DMS 273 treated with DMSO at 0.1 percent for 48 hours (cell line): ENCODE measurements at places on chromosomes 4 and X.
A peak's percentile ranks its signal among the peaks of the same experiment; 100 is the strongest.

DNA sequence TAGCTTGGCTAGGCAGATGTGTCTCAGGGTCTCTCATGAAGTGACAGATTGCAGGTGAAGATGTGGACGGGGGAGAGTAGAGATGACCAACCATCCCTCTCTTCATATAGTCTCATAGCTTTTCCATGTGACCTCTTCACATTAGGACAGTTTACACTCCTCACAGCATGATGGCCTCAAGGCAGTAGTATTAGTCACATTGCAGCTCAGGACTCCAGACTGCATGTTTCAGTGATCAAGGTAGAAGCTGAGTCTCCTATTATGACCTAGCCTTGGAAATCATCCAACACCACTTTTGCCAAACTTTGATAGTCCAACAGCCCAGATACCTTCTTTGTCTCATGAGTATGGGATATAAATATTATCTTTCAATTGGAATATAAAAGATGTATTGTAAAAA is 147.7 kb downstream of the GASK1B start:
- DNase-seq, result no peak

- no peak for DNase-seq
Observed at GRCh38 chr4:16729336-16729735, 169.1 kb downstream of the LDB2 start.

DNA sequence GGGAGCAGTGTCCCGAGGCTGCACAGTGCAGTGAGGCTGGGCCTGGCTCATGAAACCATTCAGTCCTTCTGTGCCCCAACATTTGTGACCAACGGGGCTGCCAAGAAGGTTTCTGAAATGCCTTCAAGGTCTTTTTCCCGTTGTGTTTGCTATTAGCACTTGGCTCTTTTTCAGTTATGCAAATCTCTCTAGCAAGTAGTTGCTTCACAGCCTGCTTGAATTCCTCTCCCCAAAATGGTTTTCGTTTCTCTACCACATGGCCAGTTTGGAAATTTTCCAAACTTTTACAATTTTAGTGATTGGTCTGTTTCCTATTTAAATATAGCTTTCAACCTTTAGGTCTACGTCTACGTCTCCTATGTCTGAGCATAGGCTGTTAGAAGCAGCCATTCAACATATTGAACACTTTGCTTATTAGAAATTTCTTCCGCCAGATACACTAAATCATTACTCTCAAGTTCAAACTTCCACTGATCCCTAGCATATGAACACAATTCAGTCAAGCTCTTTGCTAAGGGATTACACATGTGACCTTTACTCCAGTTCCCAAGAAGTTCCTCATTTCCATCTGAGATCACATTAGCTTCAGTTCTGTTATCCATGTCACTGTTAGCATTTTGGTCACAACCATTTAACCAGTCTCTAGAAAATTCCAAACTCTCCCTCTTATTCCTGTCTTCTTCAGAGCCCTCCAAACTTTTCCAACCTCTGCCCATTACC is 901.8 kb downstream of the GLUD2 start:
- no peak for DNase-seq

GRCh38 chr4:88456670-88457306 is at the start of gene HERC5:
Gene HERC5, plus strand, starts transcription at chr4:88457119. Its CDS starts 151 bp downstream, at chr4:88457270.
- peak; percentile 66 for DNase-seq

GRCh38 chr4:24471486-24472160 is 112.7 kb downstream of the DHX15 start:
- no peak for DNase-seq

DNA sequence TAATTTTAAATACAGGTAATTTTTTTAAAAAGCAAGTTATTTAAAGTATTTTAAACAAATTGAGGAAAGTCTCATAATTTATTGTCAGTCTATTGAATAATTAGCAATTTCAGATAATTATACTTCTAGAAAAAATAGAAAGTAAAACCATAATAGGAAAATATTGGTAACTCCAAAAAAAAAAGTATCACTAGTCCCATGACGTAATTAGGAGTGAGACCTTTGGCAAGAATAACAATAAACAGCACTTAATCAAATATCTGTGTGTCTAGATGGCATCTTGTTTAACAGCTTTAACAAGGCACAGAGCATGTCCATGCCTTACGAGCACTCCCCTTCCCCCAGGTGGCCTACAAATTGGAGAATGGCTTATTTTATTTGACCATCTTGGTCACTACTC is 1683.6 kb upstream of the AGA start:
- DNase-seq, result no peak

GRCh38 chrX:10569946-10570345 is 50.4 kb downstream of the MID1 start:
- no peak for DNase-seq

DNA sequence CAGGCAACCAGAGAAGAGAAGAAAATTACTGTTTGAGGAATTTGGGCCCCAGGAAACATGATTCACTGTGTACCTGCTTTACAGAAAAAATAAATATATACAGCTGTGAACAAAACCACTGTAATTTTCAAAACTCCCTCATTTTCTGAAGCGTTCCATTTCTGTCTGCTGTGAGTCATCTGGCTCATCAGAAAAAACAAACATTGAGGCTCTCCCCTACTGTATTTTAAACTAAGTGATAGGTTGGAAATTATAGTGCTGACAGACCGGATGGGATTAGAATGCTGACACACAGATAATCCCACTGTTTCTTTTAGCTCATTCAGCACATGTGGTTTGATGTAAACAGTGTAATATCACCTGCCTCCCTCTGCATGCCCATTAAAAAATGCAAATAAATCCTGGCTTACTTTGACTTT is 847.0 kb downstream of the TRIML1 start:
- no peak for DNase-seq

DNA sequence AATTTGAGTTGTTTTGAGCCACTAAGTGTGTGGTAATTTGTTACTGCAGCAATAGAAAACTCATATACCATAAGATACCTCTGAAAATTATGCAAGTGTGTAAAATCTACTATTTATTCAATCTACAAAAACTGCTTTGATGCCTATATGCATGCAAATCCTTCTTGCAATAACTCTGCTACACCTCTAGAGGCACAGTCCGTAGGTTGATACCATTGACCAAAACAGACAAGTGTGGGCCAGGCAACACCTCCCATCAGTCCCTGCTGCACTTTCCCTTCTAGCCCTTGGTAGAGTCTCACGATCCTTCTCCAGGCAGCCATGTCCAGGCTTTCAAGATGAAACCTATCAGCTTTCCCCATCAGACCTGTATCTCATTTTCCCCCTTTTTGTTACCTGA is 48.8 kb upstream of the FAM9A start:
- no peak for DNase-seq

- DNase-seq, result no peak
Observed at GRCh38 chr4:123784626-123785025, 388.0 kb downstream of the SPRY1 start.

DNA sequence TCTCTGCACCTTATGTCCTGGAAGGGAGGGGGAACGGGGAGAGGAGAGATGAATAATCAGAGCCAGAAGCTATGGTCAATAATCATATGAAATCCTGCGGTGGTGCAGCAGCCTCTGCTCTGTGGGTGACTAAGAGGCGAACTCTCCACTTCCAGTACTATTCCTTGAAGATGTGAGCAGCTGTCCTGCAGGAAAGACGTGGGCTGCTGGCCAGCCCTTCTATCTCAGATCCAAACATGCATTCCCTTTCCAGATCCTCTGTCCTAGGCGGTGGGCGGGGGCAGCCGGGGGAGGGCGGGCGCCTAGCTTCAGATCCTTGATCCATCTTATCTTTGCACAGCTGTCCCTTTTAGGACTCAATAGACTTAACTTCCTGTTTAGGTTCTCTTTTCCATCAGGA is 34.5 kb downstream of the SPINK2 start:
- DNase-seq, result peak; percentile 29

DNA sequence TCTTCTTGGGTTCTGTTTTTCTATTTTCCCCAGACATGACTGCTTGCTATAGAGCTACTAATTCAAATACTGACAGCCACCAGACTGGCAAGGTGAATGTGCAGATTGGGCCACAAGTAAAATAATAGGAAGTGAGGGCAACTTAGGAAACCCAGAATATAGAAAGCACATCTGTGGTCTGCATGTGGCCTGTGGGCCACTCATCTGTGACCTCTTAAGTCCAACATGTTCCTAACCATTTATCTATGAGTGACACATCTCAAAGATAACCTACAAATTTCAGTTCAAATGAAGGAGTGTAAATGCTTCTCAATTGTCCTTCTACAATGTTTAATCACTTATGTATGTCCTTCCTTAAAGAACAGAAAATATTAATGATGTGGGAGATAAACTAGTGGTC is 128.9 kb downstream of the REELD1 start:
- no peak for DNase-seq

DNA sequence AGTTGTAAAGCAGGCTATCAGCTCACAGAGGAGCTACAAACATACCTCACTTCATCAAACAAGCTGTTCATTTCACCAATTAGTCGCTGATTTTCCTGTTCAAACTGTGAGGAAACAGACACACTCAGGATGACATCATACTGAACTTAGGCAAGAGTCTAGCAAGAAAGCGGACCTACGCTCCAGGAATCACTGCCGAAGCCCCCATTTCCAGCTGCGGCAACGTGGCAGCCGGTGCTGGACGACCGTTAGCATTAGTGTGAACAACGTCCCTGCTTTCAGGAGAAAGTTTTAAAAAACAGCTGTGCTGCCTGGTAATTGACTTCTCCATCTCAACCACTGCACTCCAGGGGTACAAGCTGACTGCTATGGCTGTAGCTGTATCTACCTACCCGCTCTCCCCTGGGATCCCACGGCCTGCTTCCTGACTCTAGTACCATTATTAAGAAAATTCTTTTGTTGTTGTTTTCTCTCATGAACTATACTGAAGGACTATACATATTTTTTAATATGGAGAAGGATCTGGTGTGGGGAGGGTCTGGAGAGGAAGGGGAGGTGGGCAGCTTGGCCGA is 38.3 kb downstream of the NSG1 start:
- no peak for DNase-seq

DNA sequence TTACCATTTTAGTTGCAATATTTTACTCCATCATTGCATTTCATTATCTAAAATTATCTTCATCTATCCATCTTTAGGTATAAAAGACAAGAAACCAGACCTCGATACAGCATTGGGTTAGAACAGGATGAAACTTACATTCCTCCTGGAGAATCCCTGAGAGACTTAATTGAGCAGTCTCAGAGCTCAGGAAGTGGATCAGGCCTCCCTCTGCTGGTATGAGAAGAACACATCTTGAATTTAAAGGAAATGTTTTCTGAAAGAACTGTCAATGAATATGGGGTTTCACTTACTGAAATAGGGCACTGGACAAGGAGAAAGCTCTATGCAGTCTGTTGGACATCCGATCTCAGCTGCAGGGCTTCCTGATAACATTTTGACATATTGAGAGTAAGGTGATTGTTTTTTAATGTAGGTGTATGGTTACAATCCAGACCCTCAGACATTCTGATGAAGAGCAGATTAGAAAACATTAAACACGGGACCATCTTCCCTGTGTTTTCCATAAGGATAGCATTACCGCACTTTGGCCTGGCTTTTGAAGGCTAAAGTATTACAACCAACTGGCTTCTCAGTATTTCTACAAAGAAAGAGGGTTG is 367.2 kb downstream of the BMPR1B start:
- DNase-seq, result peak; percentile 0

DNA sequence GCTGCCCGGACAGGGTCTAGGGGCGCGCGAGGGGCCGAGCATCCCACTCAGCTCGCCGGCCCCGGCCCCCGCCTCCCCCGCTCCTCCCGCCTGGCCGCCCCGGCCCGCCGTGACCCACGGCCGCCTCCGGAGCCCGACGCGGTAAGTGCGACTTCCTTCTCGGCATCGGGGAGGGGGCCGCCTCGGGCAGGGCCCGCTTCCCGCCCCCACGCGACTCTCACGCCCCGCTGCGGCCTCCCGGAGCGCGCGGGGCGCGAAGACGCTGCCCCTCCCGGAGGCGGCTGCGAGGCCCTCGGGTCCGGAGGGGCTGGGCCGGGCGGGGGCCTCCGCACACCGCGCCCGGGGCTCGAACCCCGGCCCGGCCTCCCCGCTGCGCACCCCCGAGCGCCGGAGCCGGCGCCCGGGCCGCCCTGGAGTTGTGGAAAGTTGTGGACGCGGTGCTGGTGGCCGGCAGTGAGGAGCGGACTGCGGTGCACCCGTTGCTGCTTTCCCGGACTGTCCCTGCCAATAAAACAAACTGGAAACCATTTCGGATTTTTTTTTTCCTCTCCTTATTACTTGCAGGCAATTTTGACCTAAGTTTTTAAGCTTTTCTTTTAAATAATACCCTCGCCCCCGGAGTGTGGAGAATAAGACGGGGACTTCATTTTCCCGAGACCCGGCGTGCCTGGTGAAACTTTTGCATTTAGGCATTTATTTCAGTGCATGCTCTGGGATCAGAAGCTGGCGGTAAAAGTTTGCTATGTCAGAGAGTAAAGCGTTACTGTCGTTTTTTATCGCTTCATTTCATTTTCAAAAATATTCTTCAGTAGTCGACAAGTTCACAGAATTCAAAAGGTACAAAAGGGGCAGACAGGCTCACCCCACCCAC is 13.0 kb upstream of the TMEM156 start:
- no peak for DNase-seq

DNA sequence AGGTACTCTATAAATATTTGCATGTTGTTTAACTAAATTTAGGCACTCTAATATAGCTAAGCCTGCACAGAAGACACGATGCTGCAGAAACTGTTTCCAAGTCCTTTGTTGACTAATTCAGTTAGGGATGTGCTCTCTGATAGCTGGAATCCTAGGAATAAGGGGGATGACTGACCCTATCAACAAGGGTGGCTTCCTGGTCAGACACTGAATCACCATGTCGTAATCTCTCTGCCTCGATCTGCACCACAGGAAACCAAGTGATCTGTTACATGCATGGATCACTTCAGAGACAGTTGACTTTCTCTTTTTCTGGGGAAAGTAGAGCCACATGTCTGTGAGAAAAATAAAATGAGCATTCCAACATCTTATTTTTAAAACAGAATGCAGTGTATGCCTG is 169.1 kb downstream of the GUCY2F start:
- DNase-seq, result no peak

DNA sequence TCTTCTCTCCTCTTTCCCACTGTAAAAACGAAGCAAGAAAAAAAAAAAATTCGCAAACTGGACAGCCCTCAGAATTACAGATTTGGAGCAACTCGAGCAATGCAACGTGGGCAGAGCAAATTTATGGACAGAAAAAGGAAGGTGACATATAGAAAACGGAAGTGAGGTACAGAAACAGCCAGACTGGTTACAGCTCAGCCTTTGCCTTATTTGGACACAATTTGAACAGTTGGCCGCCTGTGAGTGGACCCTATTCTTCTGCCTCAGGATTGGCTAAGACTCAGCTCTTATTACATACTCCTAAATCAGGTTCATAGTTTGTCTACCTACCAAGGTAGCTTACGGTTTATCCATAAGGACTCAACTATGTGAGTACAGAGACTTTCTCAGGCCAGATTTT is 98.8 kb downstream of the SOWAHB start:
- no peak for DNase-seq

GRCh38 chr4:77650787-77651186 is 45.2 kb downstream of the CXCL13 start:
- DNase-seq, result no peak
